Anterior cingulate cortex (tissue), 58 donors: ENCODE measurements at places on chromosomes 1 and 21.

- no peak for DNase-seq
Measured at GRCh38 chr1:29569971-29570634, 333.8 kb downstream of the PTPRU start.

- DNase-seq: no peak
Measured at GRCh38 chr1:25952841-25953401, 44.9 kb downstream of the PAFAH2 start.

- DNase-seq: no peak
Measured at GRCh38 chr1:59356627-59357026, 59.7 kb downstream of the FGGY start.

- peak; percentile 27 for DNase-seq
Measured at GRCh38 chr21:17688912-17689874, 76.5 kb upstream of the BTG3 start.

DNA sequence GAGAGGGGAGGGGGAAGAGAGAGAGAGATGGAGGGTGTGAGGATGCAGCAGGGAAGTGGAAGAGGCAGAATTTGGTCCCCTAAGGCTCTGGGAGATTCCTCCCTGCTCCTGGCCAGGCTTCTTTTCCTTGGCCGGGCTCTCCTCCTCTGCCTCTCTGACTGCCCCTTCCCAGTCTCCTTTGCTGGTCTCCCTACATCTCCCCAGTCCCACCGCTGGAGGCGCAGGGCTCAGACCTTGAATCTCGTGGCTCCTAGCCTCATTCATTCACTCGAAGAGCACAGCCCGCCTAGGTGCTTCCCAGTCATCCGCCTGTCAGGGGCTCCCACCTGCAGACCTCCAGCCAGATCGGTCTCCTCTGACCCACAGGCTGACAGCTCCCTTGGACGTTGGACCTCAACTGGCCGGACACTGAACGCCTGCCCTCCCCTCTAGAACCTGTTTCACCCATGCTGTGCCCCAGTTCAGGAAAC lies 76.5 kb downstream of the VWA5B1 start:
- no peak for DNase-seq

- DNase-seq: no peak
Measured at GRCh38 chr1:83741348-83741747, 257.6 kb downstream of the TTLL7 start.

DNA sequence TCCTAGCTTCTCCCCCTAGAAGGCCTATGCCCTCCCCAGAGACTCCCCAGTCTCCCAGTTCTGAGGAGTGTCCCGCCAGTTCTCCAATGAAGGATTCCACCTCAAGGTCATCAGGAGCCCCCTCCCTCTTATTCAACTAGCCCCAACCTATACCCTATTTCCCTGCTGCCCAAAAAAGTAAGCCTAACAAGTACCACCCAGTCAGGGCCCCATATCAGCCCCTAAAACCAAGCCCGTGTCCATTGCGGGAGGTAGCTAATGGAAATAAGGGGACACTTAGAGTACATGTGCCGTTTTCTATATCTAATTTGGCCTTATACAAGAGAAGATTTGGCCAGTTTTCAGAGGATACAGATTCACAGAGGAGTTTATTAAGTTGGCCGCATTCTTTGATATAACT lies 416.2 kb downstream of the MATN1 start:
- DNase-seq: no peak

- DNase-seq: no peak
Measured at GRCh38 chr1:165481820-165482532, 37.0 kb upstream of the RXRG start.

DNA sequence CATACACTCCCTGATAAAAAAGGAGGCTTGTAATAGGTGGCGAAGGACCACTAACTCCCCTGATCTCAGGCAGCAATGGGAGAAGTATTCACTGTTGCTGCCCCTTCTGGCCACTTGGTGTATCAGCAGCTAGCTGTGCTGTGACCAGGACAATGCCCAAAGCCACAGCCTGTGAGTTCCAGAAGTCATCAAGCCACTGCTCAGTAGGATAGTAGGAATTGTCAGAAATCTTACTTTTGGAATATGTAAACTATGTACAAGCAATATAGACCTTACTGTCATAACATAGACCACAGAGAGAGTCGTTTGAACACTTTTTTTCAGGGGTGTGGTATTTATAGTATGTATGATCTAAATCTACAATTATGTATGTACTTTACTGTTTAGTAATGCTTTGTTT lies 248.3 kb upstream of the CAMK1G start:
- DNase-seq: no peak

DNA sequence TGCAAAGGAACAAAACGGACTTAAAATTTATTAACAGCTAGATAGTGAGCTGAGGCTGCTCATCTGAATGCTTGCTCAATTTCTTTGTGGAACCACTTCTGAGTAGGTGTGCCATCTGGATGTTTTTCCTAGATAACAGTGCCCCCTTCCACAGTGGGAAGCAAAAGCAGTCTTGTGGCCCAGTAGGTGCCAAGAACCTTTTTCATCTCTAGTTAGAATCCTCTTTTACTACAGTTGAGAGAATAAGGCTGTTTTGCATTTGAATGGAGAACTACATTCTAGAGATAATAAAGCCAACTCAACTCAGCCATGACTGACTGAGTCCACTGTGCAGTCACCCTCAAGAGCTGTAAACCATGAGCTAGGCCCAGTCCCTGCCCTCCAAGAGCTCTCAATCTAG lies 13.3 kb downstream of the F3 start:
- no peak for DNase-seq

- no peak for DNase-seq
Measured at GRCh38 chr1:233293556-233294446, 1.7 kb downstream of the PCNX2 start.

DNA sequence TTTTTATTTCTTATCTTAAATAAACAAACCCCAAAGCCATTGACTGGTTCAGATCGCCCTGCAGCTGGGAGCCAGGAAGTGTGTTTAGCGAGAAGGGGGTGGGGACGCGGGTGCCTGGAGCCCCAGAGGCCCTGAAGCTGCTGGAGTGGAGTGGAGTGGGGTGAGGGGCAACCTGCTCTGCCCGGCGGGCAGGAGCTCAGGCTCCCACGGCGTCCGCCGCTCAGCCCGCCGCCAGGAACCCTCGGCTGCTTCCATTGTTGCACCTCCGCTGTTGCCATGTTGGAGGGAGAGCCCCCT lies 673 bp downstream of the PIK3C2B start:
- peak; percentile 64 for DNase-seq

- peak; percentile 26 for DNase-seq
Measured at GRCh38 chr21:31111093-31111492, 72.8 kb upstream of the KRTAP19-8 start.

DNA sequence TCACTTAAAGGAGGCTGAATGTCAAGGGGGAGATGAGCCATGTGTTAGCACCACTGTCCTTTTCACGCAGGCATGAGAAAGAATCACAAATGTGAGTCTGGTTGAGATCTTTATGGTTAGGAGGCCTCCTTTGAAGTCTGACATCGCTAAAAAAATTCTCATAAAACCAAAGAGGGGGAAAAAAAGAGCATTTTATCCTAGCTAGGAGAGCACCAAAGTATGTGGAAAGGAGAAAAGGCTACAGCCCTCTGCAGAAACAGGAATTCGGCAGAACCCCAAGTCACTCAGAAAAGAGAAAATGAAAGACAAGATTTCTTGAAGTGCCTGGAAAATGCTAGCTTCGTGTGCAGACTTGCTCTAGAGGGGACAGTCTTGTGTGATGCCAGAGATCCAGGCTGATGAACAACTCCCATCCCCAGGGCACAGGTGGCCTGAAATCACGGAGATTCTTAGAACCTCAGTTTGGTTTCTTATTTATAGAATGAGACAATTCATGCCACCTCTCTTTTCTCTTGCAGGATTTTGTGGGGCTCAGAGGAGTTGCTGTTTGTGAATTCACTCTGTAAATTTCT lies 61.5 kb downstream of the RUNX1 start:
- DNase-seq: no peak

DNA sequence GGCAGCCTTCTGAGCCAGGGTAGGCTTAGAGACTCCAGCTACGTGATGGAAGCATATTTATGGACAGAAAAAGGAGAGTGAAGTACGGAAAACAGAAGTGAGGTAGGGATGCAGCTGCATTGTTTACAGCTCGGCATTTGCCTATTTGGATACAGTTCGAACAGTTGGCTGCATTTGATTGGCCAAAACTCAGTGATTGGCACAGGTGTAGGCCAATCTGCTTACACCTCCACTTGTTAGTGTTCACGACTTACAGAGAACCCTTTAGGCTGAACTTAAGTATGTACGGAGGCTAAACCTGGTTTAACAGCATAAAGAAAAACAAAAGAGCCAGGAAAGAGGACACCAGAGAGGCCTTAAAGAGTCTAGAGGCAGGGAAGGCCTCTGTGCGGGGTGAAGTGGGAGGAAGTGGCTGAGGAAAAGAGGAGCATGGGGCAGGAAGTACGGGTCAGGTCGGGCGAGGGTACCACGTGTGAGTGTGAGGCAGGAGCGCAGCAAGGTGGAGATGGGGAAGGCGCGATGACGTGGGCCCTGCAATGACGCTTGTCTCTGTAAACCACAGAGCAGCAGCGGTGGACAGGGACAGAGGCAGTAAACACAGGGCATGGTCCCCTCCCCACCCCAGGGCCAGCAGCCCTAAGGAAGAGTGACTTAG lies 32.0 kb downstream of the RSPH1 start:
- peak; percentile 29 for DNase-seq

DNA sequence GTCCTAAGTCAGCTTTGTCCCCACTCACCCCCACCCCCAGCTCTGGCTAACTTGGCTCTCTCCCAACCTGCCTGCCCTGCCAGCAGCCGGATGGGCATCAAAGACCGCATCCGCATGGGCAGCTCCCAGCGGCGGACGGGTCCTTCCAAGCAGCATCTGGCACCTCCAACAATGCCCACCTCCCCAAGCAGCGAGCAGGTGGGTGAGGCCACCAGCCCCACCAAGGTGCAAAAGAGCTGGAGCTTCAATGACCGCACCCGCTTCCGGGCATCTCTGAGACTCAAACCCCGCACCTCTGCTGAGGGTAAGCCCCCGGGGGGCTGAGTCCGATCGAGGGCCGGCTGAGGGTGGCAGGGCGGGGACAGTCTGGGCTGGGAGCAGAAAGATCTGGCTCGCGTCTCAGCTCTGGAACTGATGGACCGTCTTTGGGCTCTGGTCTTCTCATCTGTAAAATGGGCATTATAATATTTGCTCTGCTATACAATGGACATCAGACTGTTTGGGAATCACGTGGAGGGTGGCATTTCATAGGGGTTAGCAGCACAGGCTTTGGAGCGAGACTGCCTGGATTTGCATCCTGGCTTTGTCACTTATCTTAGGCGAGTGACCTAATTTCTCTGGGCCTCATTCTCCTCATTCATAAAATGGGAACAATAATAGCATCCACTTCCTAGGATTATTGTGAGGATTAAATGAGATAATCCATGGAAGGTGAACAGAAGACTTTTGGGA lies 31.0 kb downstream of the CITED4 start:
- no peak for DNase-seq

DNA sequence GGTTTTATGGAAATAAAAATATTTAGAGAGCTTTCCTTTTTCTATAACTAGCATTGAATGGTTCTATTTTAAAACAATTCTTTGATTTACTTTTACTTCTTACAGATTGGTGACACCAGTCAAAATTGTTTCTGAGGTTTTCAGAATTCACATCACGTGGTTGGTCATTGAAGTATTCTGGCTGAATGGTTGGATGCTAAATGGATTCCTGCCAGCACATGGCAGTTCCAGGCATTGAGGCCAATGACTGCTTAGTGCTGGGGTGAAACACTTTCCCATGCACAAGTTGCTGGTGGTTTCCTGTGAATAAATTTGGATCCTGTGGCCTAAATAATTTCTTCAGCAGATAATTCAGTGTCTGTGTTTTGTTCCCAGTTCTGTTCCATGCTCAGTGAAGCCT lies 20.6 kb downstream of the NCAM2 start:
- DNase-seq: no peak

DNA sequence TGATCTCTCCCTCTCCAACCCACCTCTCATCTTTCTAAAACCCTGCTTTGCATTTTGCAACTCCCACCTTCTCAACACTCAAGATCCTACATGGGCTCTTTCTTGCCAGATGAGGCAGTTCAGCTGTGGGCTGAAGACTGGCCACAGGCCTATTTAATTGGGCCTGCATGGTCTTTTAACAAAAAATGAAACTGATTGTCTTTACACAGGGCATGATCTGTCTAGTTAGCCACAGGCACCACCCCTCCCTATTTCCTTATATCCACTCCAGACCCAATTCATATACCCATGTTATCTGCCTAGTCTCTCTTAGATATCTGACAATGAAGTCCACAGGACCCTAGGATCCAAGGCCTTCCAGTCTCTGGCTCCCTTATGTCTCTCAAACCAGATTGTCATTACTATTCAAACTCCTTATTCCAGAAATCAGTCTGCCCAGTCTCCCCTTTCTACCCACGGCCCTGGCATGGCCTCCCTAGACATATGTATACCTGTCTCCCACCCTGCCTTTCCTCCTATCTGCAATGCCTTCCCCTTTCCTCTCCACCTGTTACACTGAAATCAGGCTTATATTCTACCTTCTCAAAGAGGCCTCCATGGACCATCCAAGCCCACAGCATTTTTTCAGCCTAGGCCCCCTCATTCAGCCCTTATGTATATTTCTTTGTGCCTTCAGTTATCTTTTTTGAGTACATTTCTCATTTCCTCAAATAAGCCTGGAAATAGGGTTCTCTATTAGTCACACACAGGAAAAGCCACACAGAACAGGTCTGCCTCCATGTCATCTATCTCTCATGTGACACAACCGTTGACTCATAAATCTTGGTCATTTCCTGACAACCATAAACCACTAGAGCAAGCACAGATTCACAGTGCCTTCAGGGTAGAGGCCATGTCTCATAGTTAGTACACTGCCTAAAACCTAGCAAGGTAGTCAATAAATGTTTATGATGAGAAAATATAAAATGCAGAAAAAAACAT lies 39.0 kb downstream of the LPAR3 start:
- no peak for DNase-seq

DNA sequence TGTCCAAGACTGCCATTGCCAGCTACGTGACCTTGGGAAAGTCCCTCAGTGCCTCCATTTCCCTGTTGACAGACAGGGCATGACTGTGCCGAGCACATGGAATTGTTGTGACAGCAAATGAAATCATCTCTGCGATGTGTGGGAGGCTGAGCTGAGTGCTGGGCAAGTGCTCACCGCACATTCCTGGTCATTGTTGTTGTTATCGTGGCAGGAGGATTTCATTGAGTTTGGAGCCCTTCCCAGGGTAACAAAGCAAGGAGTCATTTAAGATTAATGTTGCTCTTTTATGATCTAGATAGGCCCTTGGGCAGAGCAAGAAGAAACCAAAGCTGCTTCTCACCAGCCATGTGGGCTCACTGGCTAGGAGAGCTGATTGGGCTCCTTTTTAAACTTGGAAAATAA lies 39.6 kb upstream of the ITPKB start:
- DNase-seq: no peak

GRCh38 chr1:210726621-210727020 lies 397.9 kb downstream of the HHAT start:
- no peak for DNase-seq

DNA sequence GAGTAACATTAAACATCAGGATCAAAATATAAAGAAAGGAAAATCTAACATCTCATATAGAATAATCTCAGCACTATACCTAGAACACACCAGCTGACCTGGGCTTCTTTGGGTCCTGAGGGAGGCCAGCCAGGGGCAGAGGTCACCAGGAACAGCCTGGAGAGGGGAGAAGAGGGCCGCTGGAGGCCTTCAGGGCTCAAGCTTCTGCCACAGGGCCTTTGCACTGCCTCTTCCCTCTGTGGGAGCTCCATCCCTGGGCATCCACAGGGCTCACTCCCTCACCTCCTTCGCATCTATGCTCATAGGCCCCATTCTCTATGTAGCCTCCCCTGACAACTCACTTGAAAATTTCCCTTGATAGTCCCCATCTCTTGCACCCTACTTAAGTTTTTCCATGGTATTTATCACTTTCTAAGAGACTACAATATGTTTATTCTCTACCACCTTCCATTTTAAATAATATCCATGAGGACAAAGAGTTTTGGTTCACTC lies 73.9 kb downstream of the HIVEP3 start:
- no peak for DNase-seq
